Activated naive CD4-positive, alpha-beta T cell (primary cell): ENCODE measurements at places on chromosomes 12 and 14.

- no peak for DNase-seq
Measured at GRCh38 chr12:58629376-58629775, 290.9 kb downstream of the LRIG3 start.

GRCh38 chr14:28406196-28406595, 360.4 kb upstream of the FOXG1 start:
- no peak for DNase-seq

DNA sequence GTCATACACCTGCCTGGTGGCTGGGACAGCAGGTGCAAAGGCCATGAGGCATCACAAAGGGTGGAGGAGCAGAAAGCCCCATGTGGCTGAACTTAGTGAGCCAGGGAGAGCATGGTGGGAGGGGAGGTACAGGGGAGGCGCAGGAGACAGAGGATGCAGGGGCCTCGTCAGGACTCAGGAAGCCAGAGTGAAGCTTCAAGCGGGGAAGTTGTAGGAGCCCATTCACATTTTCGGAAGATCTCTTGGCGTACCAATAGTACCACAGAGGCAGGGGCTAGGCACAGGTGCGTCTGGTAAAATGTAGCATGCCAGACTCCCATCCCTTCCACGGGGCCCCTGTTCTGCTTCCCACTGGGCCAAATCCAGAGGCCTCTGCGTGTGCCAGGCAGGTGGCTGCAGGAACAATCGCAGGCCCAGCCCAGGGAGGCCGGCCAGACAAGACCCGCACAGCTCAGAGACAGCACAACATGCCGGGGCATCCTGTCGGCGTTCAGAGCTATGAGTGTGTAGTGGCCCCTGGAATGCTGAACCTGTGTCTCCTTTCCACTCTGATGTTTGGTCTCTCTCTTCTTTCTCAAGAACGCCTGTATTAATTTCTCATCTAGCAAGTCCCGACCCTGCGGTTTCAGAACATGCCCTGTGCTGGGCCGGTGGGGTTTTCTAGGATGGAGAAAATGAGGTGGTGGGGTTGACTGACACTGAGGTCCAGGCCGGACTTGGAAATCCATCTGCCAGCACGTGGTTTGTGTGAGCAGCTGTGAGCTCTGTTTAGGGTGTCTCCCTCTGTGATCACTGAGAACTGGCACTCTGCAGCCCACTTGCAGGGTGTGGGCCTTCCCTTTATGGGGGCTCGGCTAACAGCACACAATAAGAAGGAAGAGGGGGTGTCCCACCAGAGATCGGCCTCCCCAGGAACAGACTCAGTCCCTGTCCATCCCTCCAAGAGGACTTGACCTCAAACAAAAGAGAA, 5.5 kb upstream of the TMEM132D start:
- DNase-seq = no peak

- no peak for DNase-seq
Measured at GRCh38 chr12:59079002-59079401, 158.7 kb upstream of the LRIG3 start.

- DNase-seq = no peak
Measured at GRCh38 chr14:90728951-90729350, 87.3 kb downstream of the TTC7B start.

DNA sequence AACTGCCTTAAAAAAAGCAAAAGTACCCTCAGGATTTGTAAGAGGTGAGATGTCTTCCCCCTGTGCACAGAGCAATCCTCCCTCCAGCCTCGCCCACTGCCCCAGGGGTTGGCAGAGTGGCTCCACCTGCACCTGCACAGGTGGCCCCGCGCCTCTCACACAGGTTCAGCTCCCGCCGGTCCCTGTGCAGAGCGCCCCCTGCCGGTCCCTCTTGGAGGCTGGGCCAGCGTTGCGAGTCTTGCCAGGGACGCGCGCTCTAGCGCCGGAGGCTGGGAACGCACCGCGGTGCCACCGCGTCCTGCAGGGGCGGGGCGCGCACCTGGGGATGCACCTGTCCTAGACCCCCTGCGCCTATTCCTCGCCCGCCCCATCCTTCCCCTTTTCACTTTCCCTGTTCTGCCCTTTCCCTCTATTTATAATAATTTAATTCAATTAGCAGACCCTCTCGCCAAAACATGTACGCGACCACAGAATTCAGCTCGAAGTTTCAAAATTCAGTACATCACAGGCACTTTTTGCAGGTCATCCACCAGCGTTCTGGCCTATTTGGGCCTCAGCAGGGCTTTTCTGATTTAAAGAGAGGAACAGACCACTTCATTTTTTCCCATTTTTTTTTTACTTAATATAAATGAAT, 618.6 kb downstream of the AACS start:
- DNase-seq = no peak

DNA sequence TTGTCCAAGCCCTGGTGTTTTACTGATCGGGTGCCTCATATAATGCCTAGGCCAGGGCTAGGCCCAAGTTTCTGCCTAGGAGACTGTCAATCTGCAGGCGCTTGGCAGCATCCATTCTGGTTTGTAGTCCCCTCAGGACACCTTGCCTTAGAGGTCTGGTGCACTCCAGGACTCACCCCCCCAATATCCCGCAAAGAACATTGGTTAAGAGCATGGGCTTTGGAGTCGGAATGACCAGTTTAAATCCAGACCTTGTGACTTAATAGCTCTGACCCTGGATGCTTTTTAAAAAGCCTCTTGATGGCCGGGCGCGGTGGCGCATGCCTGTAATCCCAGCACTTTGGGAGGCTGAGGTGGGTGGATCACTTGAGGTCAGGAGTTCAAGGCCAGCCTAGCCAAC, 60.0 kb downstream of the GALNT16 start:
- DNase-seq = no peak

- no peak for DNase-seq
Measured at GRCh38 chr12:42450248-42450647, 124.3 kb downstream of the PPHLN1 start.
